GM20000 (cell line): ENCODE measurements at places on chromosomes 4 and X.

DNA sequence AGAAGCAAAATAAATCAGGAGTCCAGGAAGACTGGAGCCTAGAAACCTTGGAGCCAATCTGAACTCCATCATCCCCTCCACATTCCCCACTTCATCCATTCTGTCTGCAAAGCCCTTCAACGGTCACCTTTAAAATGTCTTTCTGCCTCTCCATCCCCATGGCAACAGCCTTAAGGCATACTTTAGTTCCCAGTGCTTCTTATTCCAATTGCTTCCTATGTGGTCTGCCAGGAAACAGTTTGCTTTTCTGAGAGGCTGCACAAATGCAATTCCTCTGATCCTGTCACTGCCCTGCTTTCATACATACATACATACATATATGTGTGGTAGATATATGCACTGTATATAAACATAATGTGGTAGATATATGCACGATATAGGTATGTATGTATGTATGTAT lies 786 bp upstream of the MAGEH1 start:
- DNase-seq: no peak

GRCh38 chr4:169557061-169557636 lies 55.2 kb downstream of the NEK1 start:
- DNase-seq: no peak

DNA sequence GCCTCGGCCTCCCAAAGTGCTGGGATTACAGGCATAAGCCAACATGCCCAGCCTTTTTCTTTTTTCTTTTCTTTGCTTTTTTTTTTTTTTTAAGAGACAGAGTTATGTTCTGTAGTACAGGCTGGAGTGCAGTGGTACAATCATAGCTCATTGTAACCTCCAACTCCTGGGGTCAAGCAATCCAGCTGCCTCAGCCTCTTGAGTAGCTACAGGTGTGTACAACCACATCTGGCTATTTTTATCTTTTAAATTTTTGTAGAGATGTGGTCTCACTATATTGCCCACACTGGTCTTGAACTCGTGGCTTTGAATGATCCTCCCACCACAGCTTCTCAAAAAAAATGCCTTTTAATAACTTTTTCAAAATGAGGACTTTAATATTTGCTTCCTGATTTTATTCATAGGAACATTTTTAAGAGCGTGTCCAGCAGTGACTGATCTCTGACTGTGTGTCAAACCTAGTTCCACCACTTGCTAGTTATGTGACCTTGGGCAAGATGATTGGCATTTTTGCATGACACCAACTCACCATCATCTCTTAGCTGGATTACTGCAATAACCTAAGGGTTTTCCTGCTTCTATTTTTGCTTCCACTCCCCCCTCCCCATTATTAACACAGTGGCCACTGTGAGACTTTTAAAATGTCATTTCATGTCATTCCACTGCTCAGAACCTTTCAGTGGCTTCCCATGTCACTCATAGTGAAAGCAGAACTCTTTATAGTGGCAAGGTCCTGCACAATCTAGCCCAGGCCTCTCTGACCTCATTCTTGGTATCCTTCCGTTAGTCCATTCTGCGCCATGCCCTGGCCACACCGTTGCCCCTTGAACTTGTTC lies 4.5 kb upstream of the TNIP3 start:
- peak; percentile 63 for DNase-seq

GRCh38 chr4:8817096-8817812 lies 54.4 kb downstream of the HMX1 start:
- no peak for DNase-seq

DNA sequence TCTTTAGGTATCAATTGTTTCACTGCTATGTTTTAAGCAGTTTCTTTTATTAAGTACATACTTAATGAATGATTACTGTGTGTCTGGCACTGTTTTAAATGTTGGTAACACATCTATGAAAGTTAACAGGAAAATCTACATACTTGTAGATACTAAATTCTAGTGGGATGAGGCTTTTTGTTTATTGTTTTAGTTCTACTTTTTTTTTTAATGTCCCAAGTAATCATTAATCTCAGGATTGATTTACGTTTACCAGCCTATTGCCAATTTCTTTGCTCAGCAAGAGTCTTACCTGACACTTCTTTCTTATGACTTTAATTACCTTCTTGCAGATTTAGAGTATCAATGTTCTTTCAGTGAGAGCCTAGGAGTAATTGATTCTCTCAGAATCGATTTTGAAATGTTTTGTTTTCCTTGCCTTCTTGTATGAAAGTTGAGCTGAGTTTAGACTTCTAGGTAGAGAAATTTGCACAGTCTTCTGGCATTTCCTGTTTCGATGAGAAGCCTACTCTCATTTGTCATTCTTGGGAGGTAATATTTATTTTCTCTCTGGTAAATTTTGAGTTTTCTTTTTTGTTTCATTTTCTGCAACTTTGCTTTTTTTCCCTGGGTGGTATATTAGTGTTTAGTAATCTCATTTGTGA lies 235.2 kb upstream of the ANKRD50 start:
- DNase-seq: no peak

DNA sequence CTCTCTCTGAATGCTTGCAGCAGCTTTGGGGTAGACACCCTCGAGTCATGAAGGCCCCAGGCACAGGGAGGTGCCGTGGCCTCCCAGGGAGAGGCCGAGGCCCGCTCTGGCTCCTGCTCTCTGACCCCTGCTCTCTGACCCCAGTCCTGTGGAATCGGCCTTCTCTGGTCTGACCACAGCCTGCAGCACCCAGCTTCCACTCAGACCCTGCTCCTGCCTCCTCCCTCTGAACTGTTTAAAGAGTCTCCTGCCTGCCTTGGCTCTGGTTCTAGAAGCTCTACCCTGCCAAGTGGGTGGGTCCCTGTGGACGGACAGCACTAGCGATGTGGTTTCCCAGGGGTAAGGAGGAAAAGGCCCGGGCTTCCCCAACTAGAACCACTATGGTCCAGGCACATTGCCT lies 78.2 kb upstream of the TMEM150C start:
- no peak for DNase-seq

GRCh38 chr4:38985410-38986100 lies 46.7 kb downstream of the TMEM156 start:
- no peak for DNase-seq

- no peak for DNase-seq
Measured at GRCh38 chrX:16002185-16002584, 121.2 kb upstream of the GRPR start.

DNA sequence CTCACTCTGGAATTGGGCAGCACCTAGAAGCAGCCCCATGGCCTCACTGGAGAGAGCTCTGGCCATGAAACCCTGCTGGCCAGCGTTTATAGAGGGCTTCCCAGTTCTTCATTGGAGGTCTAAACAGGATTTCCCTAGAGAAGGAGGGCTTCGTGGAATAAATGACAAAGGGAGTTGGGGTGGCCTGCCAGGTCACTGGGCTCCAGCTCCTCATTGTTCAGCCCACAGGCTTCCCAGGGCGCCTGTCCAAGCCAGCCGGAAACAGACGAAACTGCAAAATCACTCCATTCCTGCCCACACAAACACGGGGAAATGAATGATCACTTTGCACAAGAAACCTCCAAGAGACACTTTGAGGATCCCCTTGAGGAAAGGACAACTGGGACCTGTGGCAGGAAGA lies 189.7 kb downstream of the TSPAN5 start:
- DNase-seq: no peak

GRCh38 chr4:14431155-14432134 lies 570.8 kb upstream of the CPEB2 start:
- no peak for DNase-seq
